ENCODE measurements at places on chromosomes 4 and X.

DNA sequence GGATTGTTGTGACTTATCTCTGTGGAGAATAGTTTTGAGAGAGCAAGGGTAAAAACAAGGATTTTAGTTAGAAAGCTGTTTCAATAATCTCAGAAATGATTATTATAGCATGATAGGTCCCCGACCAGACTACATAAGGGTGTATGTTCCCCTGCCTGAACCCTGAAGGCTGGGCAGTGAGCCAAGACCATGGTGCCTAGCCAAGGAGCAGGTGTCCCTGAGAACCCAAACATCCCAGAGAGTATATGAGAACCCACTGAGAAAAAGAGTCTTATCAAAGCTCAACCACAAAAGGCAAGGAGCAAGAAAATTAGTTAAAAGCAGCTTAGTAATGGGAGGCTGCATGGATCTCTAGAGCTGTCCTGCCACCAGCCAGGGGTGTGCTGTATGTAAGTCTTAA lies 94.9 kb upstream of the UNC5C start:
- no peak for DNase-seq

DNA sequence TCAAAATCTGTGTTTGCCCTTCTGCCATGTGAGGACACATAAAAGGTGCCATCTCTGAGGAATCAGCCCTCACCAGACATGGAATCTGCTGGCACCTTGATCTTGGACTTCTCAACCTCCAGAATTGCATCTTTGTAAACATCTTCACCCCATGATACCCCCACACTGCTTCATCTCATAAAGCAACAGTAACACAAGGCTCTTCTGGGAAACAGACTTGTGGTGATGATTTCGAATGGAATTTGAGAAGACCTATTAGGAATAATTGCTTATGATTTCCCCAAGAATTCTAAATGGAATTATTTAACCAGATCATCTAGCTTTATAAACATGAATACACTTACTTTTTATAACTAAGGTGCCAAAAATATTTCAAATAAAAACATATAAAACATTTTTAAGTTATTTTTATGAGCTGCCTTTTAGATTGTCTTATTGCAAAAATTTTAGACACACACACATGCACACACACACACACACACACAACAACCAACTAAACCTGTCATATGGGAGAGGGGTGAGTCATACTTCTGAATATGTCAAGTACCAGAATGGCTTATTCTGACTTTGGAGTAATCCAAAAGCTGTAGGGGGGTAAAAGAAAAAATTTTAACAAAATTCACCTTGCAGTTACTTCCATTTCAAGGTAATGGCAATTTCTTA lies 82.0 kb downstream of the USP46 start:
- DNase-seq, result peak; percentile 81

DNA sequence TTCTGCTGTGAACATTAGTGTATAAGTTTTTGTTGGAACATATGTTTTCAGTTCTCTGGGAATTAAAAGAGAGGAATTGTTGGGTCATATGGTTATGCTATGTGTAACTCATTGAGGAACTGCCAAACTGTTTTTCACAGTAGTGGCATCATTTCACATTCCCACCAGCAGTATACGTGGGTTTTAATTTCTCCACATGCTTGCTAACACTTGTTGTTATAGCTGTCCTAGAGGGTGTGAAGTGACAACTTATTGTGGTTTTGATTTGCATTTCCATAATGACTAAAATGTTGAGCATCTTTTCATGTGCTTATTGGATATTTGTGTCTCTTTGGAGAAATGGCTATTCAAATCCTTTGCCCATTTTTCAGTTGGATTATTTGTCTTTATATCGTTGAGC lies 13.7 kb downstream of the APELA start:
- no peak for DNase-seq

- peak; percentile 97 for DNase-seq
These were observed 82.7 kb upstream of the GPM6B start for GRCh38 chrX:13899607-13900006.

DNA sequence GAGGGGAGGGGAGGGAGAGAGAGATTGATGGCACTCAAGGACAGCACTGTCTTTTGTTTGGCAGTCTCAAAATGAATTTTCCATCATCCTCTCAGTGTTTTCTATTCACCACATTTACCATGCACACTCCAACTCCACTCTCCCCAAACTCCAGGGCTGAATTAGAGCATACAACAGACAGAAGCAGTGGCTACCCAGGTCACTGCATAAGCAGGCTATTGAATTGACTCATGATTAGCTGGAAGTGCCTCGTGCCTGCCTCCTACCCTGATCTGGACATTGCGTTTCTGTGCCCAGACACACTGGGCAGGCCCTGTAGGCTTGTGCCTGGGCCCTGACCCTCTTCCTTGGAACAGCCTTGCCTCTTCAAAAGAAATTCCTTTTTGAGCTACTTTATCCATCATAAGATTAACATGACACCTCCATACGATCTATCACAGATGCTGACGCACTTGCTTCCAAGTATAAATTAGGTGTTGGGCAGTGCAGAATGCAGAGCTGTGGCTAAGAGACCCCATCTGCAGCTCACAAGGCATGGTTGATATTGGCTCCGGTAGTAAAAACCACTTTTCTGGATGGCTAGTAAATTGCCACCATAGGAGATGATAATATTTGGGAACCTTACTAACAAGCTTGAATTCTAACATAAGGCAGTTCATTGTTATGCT lies 752.9 kb downstream of the RPA4 start:
- DNase-seq, result no peak

GRCh38 chrX:118847676-118848075 lies 24.1 kb downstream of the ZCCHC12 start:
- DNase-seq, result peak; percentile 42

GRCh38 chrX:5425119-5425518 lies 803.5 kb downstream of the NLGN4X start:
- DNase-seq, result no peak

Measured in IMR-90 (cell line).